K562 (cell line): ENCODE measurements at places on chromosomes 5 and 9. TPM values are rescaled to one million over a fixed set of nuclear protein-coding genes. Genes with fewer than 3 reads are reported as not detected.

- H3K27ac ChIP-seq, result no peak overlapping the region
- peaks cover 16% of the 10 kb centered on the region for H3K27me3 ChIP-seq
- DNase-seq, result no peak
- H3K4me3 ChIP-seq, result no peak overlapping the region
- peaks cover 6% of the 10 kb centered on the region for H3K4me1 ChIP-seq
These were observed 164.4 kb downstream of the RMI1 start for GRCh38 chr9:84145031-84145430.

GRCh38 chr5:148060309-148060708, 3.5 kb upstream of the SPINK5 start:
- no peaks in the 10 kb centered on the region for H3K4me1 ChIP-seq
- no peak overlapping the region for H3K4me3 ChIP-seq
- no peaks in the 10 kb centered on the region for H3K27me3 ChIP-seq
- DNase-seq, result no peak
- H3K36me3 ChIP-seq, result no peaks in the 10 kb centered on the region

DNA sequence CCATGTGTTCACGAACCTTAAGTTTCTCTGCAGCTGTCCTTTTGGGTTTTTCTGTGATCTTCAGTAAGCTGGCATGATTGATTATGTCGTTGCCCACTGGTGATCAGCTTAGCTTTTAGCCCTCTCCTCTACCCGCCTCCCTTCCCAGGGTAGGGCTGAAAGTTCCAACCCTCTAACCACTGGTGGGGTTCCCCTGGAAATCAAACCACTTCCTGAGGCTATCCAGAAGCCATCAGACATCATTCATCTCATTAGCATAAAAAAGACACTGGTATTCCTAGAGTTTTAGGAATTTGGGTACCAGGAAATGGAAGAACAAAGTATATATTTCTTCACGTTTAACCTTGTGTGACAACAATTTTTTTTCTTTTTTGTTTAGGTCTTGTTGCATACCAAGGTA, 29.8 kb downstream of the SPIN1 start:
- no peak overlapping the region for H3K27ac ChIP-seq
- no peak for DNase-seq
- H3K4me1 ChIP-seq, result no peaks in the 10 kb centered on the region
- H3K36me3 ChIP-seq, result no peaks in the 10 kb centered on the region
- no peaks in the 10 kb centered on the region for H3K27me3 ChIP-seq

The KCTD16 gene
- not detected in 2 replicates for total RNA-seq
